ENCODE measurements at places on chromosomes 12 and 14.

DNA sequence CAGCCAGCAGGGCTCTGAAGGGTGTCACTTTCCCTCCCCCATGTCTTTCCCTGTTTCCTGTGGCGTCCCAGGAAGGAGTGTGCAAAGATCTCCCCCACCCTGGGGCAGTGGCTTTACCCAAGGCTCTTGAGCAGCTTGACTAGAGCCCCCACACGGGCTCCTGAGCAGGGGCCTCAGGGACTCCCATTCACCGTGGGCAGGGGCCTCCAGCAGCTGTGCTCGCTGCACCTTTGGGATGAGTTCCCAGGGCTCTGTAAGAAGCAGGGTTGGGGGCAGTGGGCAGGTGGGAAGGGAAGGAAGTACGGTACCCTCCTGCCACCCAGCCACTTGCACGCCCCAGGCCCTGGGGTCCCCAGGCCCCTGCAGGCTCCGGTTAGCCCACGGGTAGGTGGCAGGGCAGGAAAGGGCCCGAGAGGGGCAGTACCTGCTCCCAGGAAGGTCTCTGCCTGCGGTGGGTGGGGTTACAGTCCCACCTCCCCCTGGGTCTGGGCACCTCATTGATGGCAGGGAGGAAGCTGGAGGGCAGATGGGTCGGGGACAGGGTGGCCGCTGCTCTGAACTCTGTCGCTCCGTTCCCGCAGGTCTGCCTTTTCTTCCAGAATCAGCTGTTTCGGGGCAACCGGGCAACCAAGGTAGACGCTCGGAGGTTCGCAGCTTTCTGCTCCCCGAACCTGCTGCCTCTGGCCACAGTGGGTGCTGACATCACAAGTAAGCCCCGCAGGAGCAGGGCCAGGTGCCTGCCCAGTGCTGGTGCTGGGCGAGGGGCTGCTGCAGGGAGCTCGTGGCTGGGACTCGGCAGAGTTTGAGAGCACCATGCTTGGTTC lies 13.0 kb downstream of the ASPG start:
- DNase-seq: no peak

GRCh38 chr14:69319911-69320310 lies 60.0 kb downstream of the GALNT16 start:
- DNase-seq: no peak

DNA sequence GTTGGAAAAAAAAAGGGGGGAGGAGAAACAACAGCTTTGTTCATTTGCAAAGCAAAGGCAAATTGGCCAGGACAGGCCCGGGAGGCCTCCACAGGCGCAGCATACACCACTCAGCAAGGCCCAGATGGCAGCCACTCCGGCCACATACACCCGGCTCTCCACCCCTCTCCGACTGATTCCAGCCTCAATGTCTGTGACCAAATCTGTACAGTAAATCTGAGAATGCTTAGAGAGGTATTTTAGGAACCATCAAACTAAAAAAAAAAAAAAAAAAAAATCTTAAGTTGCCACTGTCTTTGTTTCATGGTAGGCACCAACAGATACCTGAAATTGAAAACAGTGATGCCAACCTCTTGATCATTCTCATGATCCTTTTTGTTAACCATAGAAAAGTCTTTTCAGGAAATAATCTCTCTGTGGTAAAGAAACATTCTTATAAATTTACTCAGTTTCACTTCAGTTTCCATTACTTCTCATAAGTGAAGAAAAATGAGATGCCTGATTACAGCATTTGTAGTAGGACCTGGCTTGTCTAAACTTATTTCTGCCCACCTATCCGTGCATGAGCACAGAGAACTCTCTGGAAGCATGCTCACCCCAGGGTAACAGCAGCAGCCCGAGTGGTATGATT lies 20.2 kb downstream of the VPS37B start:
- DNase-seq: no peak

GRCh38 chr12:104877103-104877705 lies 80.9 kb downstream of the SLC41A2 start:
- no peak for DNase-seq

DNA sequence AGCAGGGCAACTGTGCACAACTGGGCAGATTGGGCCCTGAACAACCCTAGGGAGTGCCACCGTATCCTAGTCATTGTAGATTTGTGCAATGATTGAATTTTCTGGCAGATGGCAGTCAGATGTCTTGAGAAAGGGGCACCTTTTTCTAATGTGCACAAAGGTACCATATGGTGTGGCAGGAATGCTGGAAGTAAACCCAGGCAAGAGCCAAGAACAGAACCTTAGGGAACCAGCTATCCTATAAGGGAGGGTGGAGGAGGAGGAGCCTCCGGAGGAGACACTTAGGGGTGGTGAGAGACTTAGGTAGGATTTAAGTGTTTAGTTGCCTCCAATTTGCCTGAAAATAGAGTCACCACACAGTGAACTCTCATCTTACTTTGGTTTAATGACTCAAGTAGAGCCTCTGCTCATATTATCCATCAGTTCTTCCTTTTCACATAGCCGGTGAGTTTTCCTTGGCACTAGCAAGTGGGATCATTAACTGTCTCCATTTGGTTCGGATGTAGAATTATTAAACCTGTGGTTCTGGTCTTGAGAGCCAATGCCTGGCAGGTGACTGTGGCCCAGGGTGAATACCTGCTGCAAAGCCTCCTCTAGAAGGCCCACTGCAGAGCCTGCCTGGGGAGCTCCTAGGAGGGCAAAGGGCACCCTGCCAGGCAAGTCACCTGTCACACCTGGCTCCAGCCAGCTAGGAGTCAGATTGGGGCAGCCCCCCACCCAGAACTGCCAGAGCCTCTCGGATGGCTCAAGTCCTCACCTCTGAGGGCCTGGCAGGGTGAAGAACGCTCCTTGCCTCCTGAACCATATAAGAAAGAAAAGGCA lies 184.4 kb upstream of the HIF1A start:
- no peak for DNase-seq

GRCh38 chr14:52040598-52040997 lies 28.3 kb downstream of the NID2 start:
- DNase-seq: no peak

GRCh38 chr12:127781336-127781735 lies 485.6 kb upstream of the TMEM132C start:
- no peak for DNase-seq

DNA sequence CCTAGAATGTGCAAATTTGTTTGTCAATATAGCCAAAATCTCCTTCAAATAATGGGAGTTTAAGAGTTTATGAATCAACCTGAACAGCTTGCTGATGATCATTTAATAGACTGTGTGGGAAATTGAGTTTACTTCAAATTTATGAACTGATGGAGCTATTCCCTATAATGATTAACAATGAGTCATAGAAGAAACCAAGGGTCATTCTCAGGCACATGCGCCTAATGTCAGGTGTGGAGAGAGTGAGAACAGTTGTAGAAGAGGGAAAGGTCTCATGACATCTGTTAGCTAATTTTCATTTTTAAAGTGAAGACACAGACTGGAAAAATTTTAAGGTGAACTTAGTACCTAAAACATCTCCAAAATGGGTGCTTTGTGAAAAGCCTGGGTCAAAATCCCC lies 191.8 kb downstream of the BMP4 start:
- DNase-seq: no peak

DNA sequence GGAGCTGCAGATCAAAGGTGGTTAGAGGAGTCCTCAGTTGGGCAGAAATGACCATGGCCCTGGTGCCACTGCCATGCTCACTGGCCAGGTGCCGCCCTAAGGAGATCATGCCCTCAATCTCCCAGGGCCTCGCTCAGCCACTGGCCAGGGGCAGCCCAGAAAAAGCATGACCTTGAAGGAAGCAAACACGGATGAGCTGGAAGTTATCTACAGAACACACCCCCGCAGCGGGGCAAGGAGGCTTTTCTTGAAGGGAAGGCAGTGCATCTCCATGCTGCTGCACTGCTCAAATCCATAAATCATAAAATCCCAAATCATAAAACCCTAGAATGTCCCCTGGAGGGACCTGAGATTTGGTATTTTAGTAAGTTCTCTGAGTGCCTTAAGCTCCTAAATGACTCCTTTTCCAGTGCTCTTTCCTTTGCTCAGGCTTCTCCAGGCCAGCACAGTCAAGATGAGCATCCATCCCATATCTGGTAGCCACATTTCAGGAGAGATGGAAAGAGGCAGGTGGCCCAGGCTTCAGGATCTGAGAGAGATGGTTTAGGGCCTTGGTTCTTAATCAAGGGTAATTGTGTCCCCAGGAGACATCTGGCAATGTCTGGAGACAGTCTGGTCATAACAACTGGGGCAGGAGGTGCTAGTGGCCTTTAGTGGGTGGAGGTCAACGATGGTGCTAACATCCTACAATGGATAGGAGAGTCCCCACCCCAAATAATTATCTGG lies 217.3 kb downstream of the RBM19 start:
- DNase-seq: no peak

GRCh38 chr12:52860102-52860823 lies 11.5 kb upstream of the KRT78 start:
- no peak for DNase-seq

DNA sequence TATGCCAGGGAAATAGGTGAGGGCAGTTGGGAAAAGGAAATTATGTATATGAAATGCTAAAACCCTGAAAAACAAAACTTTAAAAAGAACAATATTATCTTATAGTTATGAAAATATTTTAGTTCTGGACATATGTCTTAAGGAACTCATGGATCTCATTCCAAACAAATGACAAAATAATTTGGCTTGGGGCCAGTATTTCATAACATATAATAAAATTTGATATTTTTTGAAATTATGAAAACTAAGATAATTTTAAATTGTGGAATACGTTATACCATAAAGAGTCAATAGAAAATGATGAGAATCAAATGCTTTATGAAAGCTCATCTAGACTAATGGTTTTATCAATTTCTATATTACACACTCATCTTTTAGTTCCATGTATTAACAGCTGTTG lies 173.8 kb upstream of the DCN start:
- DNase-seq: no peak

DNA sequence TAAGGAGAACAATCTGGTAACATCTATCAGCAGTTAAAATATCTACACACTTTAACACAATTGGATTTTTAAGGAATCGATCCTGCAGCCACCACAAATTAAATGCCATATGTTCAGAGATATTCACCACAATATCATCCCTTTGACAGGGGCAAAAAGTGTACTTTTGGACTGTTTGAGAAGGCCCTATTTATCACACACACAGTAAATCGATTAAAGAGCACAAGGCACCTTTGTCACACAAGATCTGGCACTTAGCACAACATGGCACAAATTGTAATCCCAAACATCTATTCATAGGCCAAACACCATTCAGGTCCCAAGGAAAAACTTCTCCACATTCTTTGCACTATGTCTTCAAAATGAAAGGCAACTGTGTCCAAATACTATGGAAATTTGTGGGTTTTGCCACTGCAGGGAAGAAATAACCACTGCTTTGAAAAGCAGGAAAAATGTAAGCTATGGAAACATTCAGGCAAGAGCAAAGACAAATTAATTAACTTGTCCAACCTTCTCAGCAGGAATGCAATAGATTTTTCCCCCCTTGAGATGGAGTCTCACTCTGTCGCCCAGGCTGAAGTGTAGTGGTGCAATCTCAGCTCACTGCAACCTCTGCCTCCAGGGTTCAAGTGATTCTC lies 282.5 kb upstream of the TMPO start:
- no peak for DNase-seq

GRCh38 chr12:129841251-129841650 lies 62.6 kb downstream of the TMEM132D start:
- no peak for DNase-seq

- no peak for DNase-seq
Observed at GRCh38 chr14:52175982-52176502, 91.5 kb upstream of the PTGDR start.

DNA sequence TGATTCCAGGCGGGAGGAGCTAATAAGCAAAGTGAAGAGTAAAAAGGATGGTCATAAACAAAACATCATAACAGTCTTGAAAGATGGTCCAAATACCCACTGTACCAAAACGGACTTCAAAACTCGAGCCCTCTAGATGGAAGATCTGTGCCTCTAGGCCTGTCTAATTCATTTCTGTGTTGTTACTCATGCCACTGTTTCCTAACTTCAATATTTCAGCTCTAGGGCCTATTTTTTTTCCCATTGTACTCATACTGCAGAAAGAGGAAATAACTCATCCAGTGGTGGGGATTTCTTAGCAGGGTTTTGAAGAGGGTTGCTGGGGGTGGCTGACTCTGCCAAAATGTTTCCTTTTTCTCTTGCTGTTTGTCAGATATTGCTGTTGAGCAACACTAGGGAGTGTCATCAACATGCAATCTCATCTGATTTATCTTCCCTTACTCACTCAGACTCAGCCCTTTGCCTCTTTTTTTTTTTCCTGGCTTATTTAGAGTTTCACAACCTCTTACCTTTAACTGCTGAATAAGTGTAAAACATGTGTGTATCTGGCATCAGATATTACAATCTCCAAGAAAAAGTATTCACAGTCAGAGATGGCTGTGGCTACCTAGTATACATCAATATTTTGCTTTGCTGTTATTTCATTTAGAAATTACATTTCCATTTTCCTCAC lies 189.6 kb downstream of the DUSP6 start:
- DNase-seq: no peak

- DNase-seq: no peak
Observed at GRCh38 chr12:6322969-6323339, 12.5 kb downstream of the PLEKHG6 start.

GRCh38 chr12:52310622-52311284 lies 10.4 kb downstream of the KRT83 start:
- DNase-seq: no peak

- no peak for DNase-seq
Observed at GRCh38 chr12:127025545-127025944, 1241.4 kb upstream of the TMEM132C start.

- no peak for DNase-seq
Observed at GRCh38 chr14:96956464-96957239, 159.5 kb downstream of the VRK1 start.

GRCh38 chr14:81353691-81354323 lies 46.3 kb downstream of the STON2 start:
- no peak for DNase-seq

DNA sequence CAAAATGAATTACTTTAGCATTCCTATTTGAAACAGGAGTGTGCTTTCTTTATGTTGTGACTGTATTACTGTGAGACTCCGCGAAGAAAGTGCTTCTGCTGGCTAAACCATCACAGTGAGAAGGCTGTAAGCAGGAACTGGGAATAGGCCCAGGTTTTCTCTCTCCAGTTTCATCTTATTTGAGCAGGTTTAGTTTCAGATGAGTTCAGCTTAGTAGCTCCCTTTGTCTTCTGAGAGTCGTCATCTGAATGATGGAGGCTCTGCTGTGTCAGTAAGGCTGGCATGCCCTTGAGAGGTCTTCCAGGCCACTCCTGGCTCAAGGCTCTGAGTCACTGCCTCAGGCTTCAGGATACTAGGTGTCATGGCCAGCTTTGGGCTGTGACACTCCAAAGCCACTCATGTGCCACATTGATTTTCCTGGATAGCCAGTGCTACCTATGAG lies 205.6 kb upstream of the RGS6 start:
- DNase-seq: no peak

GRCh38 chr14:104105822-104106470 lies 20.4 kb downstream of the ASPG start:
- no peak for DNase-seq

All from NCI-H1048 (cell line).